NCI-H2107 (cell line): ENCODE measurements at places on chromosomes 2 and 18.

- no peak for DNase-seq
Observed at GRCh38 chr18:62318228-62319180, 6.6 kb upstream of the TNFRSF11A start.

GRCh38 chr2:9519250-9519649 lies 36.4 kb downstream of the ADAM17 start:
- DNase-seq = no peak

DNA sequence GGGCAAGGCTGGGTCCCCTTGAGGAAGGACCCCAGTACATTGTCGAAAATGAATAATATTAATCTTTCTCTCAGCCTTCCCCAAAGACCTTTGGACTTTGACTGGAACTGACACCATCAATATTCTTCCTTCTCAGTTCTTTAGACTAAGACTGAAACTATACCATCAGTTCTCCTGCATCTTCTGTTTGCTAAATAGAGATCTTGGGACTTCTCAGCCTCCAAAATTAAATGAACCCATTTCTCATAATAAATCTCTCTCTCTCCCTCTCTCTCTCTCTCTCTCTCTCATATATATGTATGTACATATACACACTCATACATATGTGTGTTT lies 39.7 kb upstream of the VRK2 start:
- DNase-seq = no peak

GRCh38 chr18:76406791-76407190 lies 88.3 kb downstream of the ZNF516 start:
- DNase-seq = no peak

DNA sequence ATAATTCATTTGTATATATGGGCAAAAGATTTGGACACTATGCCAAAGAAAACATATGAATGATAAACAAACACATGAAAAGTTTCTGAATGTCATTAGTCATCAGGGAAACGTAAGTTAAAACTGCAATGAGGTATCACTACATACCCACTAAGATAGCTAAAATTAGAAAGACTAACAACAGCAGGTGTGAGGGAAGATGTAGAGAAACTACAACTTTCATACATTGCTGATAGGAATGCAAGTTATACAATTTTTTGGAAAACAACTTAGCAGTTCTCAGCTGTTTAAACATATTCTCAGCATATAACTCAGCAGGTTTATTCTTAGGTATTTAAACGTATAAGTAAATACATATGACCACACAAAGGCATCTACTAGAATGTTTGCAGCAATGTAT lies 563.5 kb upstream of the KLHL29 start:
- DNase-seq = no peak

DNA sequence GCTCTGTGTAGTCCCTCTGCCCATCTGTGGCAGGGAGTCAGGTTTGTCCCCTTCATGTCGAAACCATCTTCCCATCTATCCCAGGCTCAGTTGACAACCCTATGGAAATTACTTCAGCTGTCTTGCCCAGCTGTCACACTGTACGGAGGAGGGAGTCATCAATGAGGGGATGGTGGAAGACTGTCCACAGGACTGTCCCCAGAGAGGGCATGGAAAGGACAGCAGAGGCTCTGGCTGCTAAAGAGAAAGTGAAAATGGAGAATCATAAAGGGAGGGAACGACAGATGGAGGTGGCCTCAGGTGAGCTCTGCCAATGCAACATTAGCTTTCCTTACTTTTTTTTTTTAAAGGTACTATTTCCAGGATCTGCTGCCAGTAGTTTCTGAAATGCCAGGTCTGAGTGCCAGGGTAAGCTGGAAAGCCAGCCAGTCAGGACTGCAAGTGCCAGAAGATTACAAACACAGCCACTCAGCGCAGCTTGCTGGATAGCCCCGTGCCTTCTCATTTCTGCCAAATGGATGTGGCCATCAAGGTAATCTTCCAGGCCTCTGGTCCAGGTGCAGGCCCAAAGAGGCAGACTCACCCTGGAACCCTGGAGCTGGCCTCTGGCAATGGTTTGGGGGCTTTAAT lies 192.8 kb downstream of the AGPS start:
- no peak for DNase-seq

GRCh38 chr2:233118648-233119000 lies 58.5 kb downstream of the INPP5D start:
- DNase-seq = no peak

DNA sequence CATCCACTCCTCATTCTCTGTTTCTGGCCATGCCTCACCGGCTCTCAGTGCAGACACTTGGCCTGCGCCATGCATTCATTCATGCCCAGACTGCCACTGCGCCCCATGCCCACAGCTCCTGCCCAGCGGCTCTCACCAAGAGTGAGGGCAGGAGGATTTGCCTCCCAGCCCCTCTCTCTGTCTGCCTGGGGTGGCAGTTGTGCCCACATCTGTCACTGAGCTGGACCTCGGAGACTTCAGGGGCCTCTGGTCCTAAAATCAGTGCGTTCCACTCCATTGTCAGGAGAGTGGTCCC lies 75.1 kb downstream of the CIB4 start:
- DNase-seq = no peak

GRCh38 chr2:47297767-47298425 lies 105.1 kb upstream of the MSH2 start:
- DNase-seq = no peak

DNA sequence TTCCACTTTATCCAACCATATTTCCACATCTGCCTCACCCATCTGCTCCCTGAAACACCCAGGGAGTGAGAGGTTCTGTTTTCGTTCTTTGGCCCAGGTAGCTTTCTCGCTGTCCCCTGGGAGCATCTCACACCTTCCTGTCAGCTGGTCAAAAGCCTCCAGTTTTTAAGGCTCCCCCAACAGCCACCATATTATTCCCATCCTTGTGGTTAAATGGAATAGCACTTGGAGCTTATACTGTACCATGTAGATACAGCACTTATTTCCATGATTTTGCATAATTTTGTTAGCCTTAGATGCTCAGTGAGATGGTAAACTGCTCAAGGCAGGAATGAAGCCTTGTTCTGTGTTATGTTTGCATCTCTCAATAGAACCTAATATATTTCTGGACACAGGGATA lies 58.5 kb upstream of the TMEM182 start:
- DNase-seq = no peak

DNA sequence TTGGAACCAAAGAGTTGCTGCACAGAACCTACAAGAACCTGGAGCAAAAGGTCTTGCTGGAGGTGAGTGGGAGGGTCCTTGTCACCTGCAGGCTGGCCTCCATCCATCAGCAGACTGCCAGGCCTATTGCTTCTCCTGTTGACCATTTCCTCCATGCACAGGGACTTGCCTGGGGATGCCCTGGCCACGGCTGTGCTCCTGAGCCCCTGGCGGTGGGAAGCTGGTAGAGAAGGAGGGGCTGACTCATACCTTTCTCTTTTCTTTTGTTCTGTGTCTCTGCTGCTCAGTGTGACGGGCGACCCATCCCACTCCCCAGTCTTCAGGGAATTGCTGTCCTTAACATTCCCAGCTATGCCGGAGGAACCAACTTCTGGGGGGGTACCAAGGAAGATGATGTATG lies 102.6 kb downstream of the DGKD start:
- no peak for DNase-seq

GRCh38 chr2:217667035-217667434 lies 335.8 kb downstream of the TNS1 start:
- no peak for DNase-seq

GRCh38 chr2:64504774-64505720 lies 19.1 kb upstream of the AFTPH start:
- DNase-seq = no peak
